ENCODE measurements at places on chromosomes 5 and 9.

DNA sequence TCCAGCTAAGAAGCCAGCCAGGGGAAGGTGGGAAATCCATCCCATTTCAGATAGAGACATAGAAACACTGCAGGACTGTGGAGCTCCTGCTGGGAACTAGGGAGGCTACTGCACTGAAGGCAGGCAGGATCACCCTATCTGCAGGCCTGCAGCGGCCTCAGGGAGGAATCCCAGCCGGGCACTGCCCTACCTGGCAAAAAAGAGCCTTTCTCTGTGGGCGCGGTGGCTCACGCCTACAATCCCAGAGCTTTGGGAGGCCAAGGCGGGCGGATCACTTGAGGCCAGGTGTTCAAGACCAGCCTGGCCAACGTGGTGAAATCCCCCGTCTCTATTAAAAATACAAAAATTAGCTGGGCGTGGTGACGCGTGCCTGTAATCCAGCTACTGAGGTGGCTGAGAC, 71.4 kb upstream of the PHYKPL start:
- no peak for DNase-seq

DNA sequence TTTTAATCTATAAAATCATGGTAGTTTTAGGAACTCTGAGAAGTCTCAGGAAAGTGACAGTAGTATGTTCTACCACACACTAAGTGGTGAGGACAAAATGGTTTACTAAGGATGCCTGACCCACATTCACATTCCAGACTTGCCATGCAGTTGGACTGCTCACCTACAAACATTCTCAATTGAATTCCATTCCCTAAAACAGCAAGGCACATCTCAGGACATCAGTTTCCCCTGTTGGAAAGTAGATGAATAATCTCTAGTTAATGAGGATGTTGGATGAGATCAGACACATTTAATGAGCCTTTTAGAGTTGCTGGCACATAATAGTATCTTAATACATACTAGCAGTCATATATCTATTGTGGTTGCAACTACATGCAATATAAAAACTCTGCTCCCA, 76.6 kb downstream of the ZNF618 start:
- DNase-seq = no peak

- DNase-seq = no peak
Observed at GRCh38 chr5:36253575-36253974, 11.8 kb upstream of the NADK2 start.

GRCh38 chr5:90932052-90932699, 373.6 kb downstream of the ADGRV1 start:
- peak; percentile 29 for DNase-seq

DNA sequence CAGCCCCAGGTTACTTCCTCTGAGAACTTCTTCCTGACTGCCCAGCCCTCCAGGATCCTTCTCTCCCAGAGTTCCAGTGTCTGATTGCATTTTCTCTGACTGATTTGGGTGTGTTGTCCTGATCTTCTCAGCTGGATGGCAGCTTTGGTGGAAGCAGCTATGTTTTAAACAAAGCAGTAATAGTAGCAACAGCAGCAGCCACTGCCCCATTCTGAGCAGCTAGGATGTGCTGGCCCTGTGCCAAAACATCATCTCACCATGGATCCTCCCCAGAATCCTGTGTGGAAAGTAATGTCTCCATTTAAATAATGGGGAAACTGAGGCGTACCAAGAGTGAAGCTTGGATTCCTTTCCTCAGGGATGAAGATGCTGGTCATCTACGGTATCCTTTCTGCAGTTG, 46.4 kb upstream of the PSD2 start:
- DNase-seq = no peak

DNA sequence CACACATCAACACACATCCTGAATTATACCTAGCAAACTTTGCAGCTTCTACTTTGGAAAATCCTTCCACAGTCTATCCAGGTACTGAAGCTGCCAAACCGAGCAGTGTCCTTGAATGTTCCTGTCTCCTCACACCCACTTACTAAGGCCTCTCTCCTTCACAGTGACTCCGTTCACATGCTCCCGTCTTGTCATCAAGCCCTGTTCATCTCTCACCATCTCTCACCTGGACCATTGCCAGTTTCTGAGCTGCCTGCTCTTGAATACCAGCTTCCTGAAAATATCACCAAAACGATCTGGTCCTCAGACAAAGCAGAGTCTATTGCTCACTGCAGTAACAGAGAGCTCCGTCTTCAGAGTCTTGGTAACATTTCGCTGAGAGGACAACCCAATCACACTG, 57.4 kb downstream of the GCNT1 start:
- no peak for DNase-seq

- DNase-seq = peak; percentile 59
Observed at GRCh38 chr5:108380531-108381349, 1.2 kb downstream of the FBXL17 start.

DNA sequence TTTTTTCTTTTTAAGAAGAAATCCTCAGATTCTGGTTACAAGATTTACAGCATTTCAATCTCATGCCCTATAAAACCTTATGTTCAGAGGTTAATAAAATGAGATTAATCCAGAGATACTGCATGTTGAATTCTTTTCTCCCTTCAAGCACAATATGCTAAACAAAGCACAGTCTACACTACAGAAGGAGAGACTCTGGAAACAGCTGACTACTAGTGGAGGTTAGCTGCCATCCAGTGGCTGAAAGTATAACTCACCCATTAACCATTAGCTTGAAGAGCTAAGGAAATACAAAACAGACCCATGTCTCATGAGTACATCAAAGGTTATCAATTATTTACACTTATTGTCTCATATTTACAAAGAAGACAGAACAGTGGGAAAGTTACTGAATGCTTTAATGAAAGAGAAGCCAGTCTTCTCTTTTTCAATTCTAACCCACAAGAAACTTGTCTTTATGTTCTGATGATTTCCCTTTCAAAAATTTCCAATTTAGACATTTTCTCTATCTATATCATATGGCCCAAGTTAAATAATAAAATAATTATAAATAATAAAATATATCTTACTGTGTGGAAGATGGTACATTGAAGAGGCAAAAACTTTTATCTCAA, 12.7 kb upstream of the DNAH5 start:
- peak; percentile 46 for DNase-seq

GRCh38 chr5:65696892-65697291, 25.0 kb downstream of the SGTB start:
- DNase-seq = peak; percentile 12

Measured in globus pallidus (tissue), 1 donor.